ENCODE measurements at places on chromosomes 13 and 19.

DNA sequence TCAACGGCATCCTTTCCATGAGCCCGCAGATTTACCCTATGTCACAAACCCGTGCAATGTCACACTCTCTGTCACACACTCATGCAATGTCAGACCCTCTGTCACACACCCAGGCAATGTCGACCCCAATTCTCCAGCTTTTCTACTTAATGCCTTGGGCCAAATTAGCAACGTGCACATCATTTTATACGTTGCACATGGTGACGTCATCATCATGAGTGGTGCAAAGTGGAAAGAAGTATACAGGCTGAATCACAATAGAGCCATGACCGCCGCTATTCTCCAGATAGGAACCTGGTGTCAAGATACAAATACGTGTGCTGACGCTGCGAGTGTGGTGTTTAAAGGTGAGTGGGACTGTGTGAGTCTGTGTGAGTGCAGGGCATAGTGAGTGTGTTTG lies 21.7 kb upstream of the ZNF845 start:
- DNase-seq: no peak

DNA sequence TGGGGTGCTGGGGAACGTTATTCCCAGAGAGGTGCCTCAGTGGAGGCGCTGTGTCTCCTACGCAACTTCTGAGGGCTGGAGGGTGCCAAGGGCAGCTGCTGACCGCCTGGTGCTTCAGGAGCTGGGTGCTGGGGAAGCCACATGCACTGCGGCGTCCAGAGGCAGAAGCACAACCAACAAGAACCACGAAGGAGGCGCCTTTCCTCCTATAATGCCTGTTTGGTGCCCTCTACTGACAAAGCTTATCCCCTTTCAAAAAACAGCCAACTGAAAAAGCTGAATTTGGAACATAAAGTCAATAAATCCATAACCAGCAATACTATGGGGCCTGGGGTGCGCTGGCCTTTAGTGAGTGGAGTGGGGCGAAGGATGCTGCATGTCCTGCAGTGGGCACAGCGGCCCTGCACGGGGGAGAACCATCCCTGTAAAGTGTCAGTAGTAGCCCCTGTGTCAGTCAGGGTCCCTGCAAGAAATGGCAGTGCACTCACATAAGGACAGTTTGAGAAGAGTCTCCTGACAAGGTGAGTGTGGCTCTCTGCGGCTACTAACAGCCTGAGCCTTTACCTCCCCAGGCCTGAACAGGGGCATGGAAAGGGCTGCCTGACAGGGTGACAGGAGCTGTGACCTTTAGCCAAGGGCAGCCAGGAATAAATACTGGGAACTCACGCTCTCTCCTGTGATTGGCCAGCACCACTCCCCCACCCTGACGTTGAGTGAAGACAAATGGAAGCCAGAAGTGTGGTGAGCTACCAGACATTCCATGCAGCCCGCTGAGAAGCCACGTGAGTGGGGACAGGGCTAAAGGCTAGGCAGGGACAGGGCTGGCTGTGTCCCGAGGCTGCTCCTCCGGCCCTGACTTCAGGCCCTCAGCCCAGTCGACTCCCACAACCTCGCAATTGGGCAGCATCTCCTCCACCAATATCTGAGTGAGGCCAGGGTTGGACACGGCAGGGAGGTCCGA lies 4.5 kb upstream of the B3GNT8 start:
- no peak for DNase-seq

- DNase-seq: no peak
Measured at GRCh38 chr13:28313579-28313978, 175.2 kb downstream of the PAN3 start.

DNA sequence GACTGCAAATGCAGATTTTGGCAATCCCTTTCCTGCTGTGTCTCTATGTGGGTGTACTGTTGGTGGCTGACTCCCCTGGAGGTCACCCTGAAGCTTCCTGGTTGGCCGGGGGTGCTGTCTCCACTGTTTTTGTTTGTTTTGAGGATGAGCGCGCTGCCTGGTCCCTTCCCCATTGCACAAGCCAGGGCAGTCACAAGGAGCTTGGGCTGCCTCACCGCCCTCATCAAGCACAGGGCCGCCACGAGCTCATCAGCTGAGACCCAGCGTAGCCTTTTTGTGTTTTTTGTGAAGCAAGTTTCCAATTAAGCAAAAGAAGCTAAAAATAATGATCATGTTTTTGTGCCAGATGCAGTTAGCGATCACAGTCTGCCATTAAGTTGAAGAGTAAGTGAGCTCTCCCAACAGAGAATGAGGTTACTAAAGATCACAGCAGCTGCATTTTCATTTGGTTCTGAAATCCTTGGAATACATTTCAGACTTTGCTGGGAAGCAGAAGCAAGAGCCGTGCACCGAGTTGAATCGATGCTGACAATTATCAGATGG lies 57.8 kb downstream of the GGACT start:
- no peak for DNase-seq

DNA sequence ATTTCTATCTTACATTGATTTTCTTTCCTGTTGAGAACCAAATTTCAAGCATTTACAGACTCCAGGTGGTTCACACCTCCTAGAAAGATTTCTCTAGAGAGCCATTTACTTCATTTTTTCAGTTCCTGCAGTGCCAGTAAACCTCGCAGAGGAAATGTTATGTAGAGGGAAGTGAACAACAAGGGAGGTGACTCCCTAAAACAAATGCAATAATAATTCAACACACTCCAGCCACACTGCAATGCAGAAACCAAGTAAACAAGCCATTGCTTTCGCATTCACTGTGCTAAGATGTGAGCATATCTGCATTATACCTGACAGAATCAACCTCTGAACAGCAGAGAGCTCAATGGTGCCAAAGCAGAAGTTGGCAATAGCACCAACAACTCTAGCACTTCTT lies 215.1 kb downstream of the RBM26 start:
- no peak for DNase-seq
